ENCODE measurements at places on chromosomes 1 and 21.
A peak's percentile ranks its signal among the peaks of the same experiment; 100 is the strongest.

DNA sequence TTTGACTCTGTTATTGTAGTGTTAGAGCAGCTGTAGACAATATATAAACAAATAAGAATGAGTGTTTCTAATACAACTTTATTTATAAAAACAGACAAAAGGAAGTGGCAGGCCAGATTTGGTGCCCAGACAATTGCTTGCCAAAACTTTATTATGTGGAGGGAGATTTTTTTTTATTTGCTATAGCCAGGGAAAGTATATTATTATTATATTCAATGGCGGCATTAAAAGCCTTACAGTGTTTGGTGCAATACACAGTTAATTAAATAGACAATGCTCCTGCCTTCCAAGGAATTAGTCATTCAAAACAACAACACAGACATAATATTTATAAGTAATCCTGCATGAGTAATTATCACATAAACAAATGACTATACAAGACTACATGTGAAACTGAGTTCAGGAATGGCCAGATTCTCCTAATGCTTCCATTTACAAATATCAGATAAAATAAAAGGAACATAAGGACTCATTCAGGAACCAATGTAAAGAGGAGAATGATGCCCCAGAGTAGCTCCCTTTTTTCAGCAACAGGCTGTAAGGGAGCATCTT is 10.6 kb upstream of the RC3H1 start:
- no peak for DNase-seq

GRCh38 chr1:21639594-21640041 is 29.5 kb downstream of the RAP1GAP start:
- DNase-seq = no peak

DNA sequence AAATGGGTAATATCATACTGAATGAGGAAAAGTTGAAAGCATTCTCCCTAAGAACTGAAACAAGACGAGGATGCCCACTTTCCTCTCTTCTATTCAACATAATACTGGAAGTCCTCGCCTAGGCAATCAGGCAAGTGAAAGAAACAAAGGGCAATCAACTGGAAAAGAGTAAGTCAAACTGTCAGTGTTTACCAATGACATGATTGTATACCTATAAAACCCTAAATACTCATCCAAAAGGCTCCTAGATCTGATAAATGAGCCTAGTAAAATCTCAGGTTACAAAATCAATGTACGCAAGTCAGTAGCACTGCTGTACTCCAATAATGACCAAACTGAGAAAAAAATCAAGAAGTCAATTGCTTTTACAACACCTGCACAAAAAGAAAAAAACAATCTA is 575.8 kb upstream of the PRMT6 start:
- no peak for DNase-seq

DNA sequence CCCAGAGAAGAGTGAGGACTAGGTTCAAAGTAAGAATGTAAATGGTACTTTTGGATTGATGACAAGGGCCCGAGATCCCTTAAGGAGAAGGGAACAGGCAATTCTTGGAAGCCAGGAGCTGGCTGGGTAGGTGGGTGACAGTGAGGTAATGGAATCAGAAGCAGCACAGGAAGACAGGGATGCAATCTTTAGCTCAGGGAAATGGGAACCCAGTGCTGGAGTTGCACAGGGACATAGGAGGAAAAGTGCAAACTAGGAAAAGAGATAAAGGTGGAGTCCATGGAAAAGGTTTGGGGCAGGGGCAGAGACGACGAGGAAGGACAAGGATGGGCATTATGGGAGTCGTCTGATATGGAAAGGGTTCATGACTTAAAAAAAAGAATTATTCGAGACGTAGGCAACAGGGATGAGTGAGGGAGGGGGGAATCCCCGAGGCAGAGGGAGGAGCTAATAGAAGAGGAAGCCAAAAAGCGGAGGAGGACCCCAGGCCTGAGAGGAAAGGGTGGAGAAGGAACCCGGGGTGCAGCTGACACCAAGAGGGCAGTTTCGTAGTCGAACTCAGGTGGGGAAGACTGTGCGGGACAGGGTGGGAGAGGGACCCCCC is 495 bp downstream of the PI4KB start:
- DNase-seq = peak; percentile 62

DNA sequence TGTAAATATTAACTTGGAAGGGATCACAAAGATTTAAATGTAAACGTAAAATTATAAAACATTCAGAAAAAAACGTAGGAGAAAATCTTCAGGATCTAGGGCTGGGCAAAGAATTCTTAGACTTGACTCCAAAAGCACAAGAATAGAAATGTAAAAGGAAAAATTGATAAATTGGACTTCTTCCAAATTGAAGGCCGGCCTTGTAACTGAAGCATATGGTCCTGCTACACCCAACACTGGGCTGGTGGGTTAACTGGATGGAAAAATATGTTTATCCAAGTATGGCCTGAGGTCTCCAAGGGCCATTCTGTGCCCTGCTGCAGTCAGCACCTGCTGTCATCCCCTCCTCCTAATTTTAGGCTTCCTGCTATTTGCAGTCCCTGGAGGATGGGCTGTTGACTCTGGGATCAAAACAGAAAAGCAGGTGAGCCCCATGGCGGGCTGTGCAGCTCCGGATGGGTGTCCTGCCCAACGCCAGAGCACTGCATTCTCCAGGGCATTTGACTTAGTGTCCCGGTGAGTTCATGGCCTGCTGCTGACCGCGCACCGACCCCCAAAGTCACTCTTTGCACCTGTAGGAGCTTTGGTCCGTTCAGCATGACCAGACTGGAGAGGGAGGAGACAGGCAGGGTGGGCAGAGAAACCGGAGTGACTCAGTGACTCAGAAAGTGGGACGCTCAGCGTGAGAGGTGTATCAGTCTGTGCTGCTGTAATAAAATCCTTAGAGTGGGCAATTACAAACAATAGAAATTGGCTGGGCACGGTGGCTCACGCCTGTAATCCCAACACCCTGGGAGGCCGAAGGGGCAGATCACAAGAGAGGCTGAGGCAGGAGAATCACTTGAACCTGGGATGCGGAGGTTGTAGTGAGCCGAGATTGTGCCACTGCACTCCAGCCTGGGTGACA is 6.1 kb upstream of the AIRE start:
- no peak for DNase-seq

GRCh38 chr1:19892628-19893168 is 10.5 kb downstream of the OTUD3 start:
- DNase-seq = no peak

DNA sequence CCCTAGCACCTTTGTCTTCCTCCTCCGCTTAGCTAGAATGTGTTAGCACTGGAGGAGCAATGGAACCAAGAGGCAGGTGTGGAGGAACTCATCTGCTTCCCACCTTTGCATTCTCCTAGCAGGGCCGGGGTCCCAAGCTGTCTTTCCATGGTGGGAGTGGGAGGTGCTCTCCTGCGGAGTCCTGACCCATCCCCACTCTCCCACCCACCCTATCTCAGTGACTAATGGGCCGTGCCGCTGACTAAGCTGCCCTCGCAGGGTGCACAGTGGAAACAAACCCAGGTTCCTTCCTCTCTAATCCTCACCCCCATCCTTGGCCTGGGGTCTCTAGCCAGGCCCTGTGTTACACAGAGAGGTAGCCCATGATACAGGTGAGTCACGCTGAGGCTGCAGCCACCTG is 177.5 kb downstream of the HIVEP3 start:
- no peak for DNase-seq

- DNase-seq = no peak
Observed at GRCh38 chr1:1782399-1783221, 4.3 kb upstream of the NADK start.

GRCh38 chr1:27789540-27790041 is 16.6 kb downstream of the STX12 start:
- no peak for DNase-seq

- no peak for DNase-seq
Observed at GRCh38 chr1:234393190-234393589, 19.9 kb downstream of the COA6 start.
